ENCODE measurements at places on chromosomes 4 and X.

DNA sequence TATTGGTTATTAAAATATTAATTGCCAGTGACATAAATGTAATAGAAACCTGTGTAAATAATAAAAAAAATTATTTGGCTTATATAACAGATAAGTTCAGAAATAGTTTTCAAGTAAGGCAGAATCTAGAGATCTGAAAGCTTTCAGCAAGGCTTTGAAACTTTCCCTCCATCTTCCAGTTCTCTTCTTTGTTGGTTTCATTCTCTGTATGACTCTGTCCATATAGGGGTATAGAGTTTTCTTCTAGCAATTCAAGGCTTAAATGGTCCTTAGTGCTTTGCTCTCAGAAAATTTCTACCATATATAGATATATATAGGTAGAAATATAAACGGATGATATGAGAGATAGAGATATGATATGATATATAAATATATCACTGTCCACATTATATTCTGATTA is 160.5 kb upstream of the GABRA2 start:
- DNase-seq, result no peak

DNA sequence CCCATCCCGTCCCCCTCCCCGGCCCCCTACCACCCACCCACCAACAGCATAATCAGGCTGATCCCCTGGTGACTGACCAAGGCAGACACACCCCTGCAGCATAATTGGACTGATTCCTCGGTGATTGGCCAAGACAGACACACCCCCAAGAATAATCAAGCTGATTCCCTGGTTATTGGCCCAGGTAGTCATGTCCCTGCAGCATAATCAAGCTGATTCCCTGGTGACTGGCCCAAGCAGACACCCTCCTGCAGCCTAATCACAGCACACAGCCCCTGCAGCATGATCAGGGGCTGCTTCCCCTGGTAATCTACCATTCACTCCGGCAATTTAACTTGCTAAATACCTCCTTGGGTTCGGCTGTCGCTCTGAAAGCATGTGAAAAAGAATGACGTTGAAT is 47.5 kb upstream of the STS start:
- DNase-seq, result no peak

DNA sequence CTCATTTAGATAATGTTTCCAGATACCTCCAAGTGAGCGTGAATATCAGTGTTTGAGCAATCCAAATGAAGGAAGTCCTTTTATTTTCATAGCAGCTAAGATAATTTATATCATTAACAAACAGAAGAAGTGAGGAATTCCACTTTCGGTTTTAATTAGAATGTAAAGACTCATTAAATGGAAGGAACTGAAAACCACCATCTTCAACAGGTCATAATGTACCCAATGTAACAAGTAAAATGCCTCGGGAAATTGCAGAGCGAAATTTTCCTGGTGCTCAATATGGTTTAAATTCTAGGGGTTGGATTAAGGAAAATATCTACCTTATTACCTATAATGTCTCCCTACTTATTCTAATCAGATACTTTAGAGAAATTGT is 33.9 kb upstream of the SLC9A7 start:
- DNase-seq, result no peak

DNA sequence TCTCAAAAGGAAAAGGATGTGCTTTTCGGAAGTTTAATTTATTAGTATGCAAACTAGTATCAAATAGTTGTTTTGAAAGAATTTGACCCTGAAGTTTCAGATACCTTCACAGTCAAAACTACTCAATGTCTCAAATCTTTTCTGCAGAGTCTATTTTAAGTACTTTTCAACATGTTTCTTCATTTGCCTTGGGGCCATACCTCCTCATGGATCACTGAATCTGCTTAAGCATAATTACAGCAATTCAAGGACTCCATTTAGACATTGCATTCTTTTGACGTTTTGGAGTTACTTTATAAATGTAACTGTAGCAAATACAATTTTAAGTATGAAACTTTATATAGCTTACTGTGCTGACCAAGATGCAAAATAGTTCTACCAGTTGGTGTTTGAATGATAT is 25.5 kb downstream of the PALLD start:
- DNase-seq, result no peak

- no peak for DNase-seq
These were observed 739.4 kb upstream of the TENM3 start for GRCh38 chr4:181503687-181504390.

DNA sequence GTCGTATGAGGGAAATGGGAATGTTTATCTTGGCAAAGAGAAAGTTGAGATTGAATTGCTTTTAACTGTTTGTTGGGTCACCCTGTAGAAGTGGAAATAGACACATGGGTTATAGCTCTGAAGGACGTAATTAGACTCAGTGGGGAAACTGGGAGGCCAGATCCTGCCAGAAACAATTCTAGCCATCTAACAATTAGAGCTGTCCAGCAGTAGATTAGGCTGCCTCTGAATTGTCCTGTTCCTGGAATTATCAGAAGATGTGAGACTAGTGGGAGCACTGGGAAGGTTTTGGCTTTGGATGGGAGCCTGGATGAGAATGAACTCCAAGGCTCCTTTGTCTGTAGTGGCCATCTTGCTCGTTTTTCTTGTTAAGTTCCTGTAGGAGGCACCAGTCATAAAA is 61.9 kb upstream of the IGFBP7 start:
- DNase-seq, result no peak

- no peak for DNase-seq
These were observed 472.5 kb downstream of the STPG2 start for GRCh38 chr4:97670703-97671269.

- no peak for DNase-seq
These were observed 133.1 kb upstream of the GNPDA2 start for GRCh38 chr4:44859477-44859876.

- no peak for DNase-seq
These were observed 78.9 kb upstream of the MTM1 start for GRCh38 chrX:150489359-150490015.

GRCh38 chr4:18020145-18020670 is 1.3 kb downstream of the LCORL start:
- peak; percentile 15 for DNase-seq

DNA sequence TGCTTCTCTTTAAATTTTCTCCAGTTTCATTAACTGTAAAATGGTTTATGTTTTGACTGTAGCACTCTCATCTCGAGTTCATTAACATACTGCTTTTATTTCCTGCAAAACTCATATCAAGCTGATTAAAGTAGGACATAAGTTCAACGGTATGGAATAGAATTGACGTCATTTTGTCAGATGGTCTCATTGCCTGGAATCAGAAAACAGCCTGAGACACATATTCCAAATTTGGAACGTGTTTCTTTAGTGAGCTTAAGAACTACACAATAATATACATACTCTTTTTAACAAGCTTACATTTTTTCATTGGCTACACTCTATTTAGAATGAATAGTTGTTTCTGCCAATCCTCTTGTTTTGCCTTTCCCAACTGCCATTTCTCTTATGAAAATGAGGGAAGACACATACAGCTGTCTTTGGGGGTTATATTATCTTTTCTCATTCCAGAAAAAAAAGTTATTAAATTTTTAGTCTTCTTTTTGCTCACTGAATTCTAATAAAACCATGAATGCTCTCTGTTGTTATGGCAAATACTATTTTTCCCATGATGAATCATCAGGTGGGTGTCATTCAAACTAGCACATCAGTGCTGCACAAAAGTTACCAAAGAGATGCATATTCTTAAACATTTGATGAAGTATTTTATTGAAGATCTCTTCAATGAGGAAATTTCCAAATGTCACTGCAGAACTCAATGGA is 162.8 kb downstream of the GABRB1 start:
- DNase-seq, result no peak

- DNase-seq, result no peak
These were observed 52.5 kb downstream of the PPARGC1A start for GRCh38 chr4:23837371-23837770.

DNA sequence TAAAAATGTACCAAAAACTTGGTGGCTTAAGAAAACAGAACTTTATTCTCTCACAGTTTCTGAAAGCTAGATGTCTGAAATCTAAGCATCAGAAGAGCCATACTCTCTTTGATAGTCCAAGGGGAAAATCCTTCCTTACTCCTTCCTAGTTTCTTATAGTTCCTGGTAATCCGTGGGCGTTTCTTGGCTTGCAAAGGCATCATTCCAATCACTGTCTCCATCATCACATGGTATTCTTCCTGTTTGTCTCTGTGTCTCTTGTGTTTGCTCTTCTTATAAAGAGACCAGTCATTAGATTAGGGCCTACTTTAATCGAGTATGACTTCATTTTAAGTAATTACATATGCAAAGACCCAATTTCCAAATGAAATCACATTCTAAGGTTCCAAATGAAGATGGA is 118.9 kb upstream of the FSTL5 start:
- no peak for DNase-seq

GRCh38 chr4:181860668-181861067 is 382.5 kb upstream of the TENM3 start:
- no peak for DNase-seq

GRCh38 chr4:149031399-149031798 is 589.2 kb upstream of the NR3C2 start:
- no peak for DNase-seq

- peak; percentile 80 for DNase-seq
These were observed 18.3 kb downstream of the RNF175 start for GRCh38 chr4:153741541-153741940.

DNA sequence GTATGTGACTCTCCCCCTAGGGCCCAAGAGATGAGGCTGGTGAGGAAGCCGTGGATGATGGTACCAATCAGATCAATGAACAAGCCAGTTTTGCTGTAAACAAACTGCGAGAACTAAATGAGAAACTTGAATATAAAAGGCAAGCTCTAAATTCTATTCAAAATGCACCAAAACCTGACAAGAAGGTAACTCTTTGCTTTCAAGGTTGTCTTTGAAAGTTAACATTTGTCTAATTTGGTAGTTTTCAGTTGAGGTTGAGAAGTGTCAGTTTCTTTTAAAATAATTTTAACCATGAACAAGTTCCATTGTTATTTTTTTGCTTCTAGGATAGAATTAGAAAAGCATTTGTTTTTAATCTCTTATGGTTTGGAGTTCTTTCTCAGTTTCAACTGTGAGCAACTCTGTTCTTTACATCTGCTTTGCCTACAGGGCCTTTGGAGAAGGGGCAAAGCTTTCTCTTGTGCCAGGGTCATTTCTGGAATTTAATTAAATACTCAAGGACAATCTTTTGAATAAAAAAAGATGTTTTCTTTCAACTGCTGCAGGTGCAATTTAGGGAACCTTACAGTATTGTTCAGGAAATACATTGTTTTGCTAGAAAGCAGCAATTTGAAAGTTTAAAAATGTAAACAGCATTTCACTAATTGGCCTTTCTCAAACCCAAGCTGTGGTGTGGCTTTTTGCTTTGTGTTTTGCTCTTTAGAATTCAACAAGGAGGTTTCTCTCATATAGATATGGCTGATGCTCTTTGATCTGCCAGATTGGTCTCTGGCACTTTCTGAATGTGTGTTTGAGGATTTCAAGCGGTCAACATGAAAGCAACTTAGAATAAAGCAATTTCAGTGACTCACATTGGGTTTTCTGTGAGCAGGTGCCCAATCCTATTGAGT is 62.9 kb downstream of the LRP2BP start:
- DNase-seq, result no peak

GRCh38 chrX:56761167-56761566 is 32.1 kb downstream of the NBDY start:
- DNase-seq, result no peak

DNA sequence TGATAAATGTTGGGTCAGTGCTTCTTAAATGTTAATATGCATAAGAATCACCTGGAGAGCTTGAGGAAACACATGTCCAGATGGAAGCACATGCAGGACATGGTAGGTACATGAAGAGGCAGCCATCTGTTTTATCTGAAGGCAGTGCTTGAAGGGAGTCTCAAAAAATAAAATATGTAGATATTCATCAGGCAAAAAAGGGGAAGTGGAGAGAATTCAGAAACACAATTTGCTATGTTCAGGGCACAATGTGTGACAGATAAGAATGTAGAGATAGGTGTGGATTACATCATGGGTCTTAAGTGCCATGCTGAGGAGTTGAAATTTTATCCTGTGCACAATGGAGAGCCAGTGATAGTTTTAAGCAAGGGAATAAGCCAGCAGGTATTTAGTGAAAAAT is 59.6 kb upstream of the CASK start:
- no peak for DNase-seq

- DNase-seq, result no peak
These were observed 246.2 kb downstream of the SCFD2 start for GRCh38 chr4:53119680-53120079.

GRCh38 chrX:19772096-19772821 is 115.1 kb downstream of the SH3KBP1 start:
- DNase-seq, result no peak

- no peak for DNase-seq
These were observed 29.8 kb downstream of the PRSS12 start for GRCh38 chr4:118322831-118323502.

- DNase-seq, result no peak
These were observed 45.0 kb upstream of the CCDC149 start for GRCh38 chr4:24957886-24958285.

DNA sequence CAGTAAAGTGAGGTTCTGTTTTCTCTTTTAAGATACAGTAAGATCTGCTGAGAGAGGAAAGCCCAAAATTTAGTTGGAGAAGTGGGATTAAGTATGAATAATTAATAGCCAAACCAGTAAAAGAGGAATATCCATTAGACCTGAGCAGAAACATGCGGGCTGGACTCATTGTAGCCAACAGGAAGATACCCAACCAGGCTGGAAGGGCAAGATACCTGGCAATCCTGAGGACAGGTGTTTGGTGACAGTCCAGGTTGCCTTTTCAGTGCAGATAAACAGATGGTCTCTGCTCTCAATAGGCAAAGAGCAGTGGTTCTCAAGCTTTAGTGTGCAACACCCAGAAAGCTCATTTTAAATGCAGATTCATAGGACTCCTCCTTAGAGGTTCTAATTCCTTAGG is 980.8 kb upstream of the GRID2 start:
- no peak for DNase-seq

GRCh38 chrX:96433409-96434077 is 251.1 kb upstream of the DIAPH2 start:
- no peak for DNase-seq

DNA sequence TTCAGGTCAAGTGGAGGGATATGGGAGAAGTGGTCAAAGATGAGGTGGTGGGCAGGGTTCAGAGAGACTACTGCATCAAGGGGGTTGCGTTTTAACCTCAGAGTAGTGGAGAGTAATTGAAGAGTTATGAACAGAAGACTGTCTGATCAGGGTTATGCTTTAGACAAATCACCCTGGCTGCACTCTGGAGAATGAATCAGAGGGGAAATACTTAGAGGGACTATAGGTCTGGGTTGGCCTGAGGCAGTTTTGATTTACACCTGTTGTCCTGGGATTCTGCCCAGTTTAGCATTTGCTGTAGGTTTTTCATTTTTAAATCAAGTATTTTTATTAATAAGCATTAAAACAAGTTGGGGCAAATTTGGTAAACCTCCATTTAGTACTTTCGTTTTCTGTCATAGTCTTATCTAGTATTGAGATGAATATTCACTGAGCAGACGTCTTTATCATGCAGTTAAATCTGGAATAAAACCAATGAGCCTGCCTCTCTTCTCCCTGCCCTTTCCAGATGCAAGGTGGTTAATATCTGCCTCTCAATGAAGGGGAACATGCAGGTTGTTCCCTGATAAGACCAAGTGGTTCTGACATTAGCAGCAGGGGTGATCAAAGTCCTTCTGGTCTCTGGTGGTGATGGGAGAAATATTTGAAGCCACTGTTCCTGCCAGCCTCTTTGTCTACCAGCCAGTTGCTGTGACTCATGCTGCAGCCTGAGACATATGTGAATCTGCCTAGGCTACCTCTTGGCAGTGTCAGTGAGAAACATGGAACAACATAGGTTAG is 116.0 kb upstream of the RPS6KA3 start:
- DNase-seq, result no peak

- no peak for DNase-seq
These were observed 59.3 kb upstream of the GPC4 start for GRCh38 chrX:133474574-133474973.

- no peak for DNase-seq
These were observed 174.8 kb upstream of the NPY2R start for GRCh38 chr4:155033604-155034003.

Measured in suppressor macrophage (primary cell).